Left colon (tissue), 2 donors: ENCODE measurements at places on chromosomes 5 and 9. TPM values are rescaled to one million over a fixed set of nuclear protein-coding genes. Genes with fewer than 3 reads are reported as not detected.

Gene HTR4
- total RNA-seq = 19.0 TPM

Gene PCDHGB4
- 0.98 TPM for total RNA-seq

Gene SHC3
- 1.6 TPM for total RNA-seq

Gene PDLIM7
- 12.1 TPM for total RNA-seq

Gene CDH6
- total RNA-seq = 0.61 TPM

Gene PCDHA9
- 0.08 TPM for total RNA-seq

Gene HTR1A
- not detected for total RNA-seq

Gene RAD23B
- 93.9 TPM for total RNA-seq

Gene SLC34A3
- total RNA-seq = not detected

Gene AJM1
- 10.4 TPM for total RNA-seq

Gene KIF12
- total RNA-seq = 19.5 TPM

Gene FGD3
- total RNA-seq = 4.3 TPM

Gene CCDC112
- 8.4 TPM for total RNA-seq

Gene CIZ1
- 103 TPM for total RNA-seq

Gene C5orf46
- total RNA-seq = not detected

Gene PCDHGA5
- 0.70 TPM for total RNA-seq

Gene SCGB3A2
- total RNA-seq = not detected

Gene ESM1
- not detected for total RNA-seq

Gene RNF224
- not detected for total RNA-seq

Gene ADAMTS16
- total RNA-seq = not detected

Gene CNTLN
- total RNA-seq = 2.0 TPM

Gene NTNG2
- 1.1 TPM for total RNA-seq

Gene C9
- not detected for total RNA-seq

Gene CDH18
- total RNA-seq = not detected
